H7 (cell line): ENCODE measurements at places on chromosomes 7 and 10. TPM values are rescaled to one million over a fixed set of nuclear protein-coding genes. Genes with fewer than 3 reads are reported as not detected.

GRCh38 chr7:100431286-100431735 lies 1.7 kb downstream of the MEPCE start:
- DNase-seq, result peak; percentile 36

DNA sequence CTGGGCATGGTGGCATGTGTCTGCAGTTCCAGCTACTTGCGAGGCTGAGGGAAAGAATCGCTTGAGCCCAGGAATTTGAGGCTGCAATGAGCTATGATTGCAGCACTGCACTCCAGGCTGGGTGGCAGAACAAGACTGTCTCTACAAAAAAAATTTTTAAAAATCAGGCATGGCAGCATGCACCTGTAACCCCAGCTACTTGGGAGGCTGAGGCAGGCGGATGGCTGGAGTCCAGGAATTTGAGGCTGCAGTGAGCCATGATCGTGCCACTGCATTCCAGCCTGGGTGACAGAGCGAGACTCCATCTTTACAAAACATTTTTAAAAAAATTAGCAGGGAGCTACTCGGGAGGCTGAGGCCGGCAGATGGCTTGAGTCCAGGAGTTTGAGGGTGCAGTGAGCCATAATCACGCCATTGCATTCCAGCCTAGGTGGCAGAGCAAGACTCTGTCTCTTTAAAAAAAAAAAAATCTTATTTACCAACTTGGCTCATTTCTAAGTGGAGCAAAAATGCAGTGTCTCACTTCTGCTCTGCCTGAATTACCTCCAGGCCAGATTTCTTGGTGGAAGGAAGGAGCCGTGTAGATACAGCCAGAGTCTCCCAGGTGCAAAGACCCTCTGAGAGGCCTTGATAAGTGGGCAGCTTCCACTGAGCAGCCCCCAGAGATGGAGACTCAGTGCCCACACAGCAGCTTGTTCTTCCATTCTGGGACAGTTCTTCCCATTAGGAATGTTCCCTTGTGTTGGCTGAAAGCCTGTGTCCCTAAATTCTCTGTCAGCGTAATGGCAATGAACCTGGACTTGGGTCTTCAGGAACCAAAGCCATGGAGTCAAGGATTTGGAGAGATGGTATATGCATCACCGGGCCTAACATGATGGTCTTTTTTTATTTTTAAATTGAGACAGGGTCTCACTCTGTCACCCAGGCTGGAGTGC lies 30.0 kb downstream of the GTF2IRD1 start:
- no peak for DNase-seq

GRCh38 chr7:112140600-112140999 lies 65.6 kb downstream of the DOCK4 start:
- DNase-seq, result no peak

GRCh38 chr7:376306-377079 lies 86.5 kb downstream of the FOXL3 start:
- no peak for DNase-seq

DNA sequence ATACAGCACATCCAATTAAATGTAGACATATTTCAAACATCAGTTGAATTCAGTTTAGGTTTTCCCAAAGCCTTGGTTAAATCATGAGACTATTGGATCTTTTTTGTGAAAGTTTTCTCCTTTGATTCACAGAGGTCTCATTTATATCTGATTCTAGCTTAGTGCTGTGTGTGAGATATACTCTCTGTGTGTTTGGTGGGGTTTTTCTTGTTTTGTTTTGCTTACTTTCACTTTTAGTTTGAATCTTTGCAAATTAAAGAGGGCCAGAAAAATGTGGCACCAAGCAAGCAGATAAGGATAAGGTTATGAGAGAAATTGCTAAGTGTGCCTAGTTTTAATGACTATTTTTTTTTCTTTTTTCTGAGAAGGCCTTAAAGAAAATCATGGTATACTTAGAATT lies 12.6 kb upstream of the OR6B1 start:
- no peak for DNase-seq

DNA sequence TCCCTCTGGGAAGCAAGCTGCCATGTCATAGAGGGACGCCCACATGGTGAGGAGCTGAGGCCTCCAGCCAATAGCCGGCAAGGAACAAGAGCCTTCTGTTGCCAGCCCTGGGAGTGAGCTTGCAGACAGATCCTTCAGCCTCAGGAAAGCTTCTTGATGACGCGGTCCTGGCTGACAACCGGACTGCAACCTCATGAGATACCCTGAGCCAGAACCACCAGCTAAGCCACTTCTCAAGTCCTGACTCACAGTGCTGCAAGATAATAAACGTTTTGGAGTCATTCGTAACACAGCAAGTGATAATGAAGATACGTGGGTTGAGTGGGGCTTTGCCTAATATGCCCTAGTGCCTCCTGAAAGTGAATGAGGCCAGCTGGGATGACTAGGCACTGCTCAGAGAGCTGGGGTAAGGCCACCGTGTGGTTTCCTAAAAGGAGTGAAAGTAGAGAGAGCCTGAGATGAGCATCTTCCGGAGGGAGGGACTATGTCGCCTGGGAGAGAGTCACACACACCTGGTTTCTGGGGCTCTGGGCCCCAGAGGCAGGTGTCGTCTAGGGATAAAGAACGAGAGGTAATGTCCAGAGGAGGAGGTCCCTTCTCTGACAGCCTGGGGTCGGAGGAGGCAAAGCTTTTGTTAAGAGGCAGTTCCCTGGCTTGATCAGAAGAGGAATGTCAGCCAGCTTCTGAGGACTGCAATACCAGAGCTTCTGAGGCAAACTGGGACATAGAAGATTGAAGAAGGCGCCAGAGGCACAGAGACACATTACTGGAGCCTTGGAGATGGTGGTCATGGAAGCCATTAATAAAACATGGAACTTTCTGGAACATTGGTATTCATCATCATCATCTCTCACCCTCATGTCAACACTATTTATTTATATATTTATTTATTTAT lies 53.6 kb downstream of the PYROXD2 start:
- DNase-seq, result peak; percentile 73

GRCh38 chr10:20004087-20004523 lies 187.9 kb downstream of the PLXDC2 start:
- DNase-seq, result no peak

DNA sequence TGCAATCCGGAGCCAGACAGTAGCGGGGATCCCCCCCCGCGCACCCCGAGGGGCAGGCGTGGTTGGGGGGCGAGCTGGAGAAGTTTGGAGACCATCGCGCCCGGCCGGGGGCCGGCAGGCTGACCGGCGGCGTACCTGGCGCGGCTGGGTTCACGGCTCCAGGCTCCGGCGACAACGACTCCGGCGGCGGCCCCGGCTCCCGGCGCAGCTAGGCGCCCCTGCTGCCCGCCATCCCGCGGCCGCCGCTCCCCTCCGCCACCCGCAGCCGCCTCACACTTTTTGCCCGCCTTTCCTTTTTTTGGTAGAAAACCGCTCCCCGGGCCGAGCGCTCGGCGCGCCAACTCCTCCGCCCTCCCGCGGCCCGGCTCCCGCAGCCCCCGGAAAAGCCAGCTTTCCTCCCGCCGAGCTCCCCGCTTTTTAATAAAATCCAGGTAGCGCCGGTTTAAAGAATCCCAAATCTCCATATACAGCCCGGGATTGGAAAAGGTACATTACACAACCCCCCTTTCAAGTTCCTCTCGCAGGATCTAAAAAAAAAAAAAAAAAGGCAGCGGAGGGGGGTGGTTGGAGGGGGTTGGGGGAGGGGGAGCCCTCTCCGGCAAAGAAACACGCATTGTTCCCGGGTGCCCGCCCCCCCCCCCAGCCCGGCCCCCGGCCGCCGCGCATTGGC lies at the start of gene TNRC18:
Gene TNRC18, minus strand, starts transcription at position 529 of the 670 bp plus-strand sequence. CDS start 2,588 bp downstream, outside the sequence.
- DNase-seq, result peak; percentile 84

- DNase-seq, result no peak
Observed at GRCh38 chr10:100761191-100761590, 15.8 kb downstream of the PAX2 start.

GRCh38 chr7:150412016-150412415 lies 32.9 kb downstream of the ZNF775 start:
- peak; percentile 43 for DNase-seq

DNA sequence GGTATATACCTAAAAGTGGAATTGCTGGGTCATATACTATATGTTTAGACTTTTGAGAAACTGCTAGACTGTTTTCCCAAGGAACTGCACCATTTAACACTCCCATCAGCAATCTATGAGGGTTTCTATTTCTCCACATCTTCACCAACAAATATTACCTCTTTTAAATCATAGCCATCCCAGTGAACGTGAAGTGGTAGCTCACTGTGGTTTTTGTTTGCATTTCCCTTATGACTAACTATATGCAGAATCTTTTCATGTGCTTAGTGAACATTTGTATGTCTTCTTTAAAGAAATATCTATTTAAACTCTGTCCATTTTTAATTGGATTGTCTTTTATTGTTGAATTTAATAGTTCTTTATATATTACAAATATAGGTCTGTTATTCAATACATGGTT lies 115.8 kb upstream of the SEC61G start:
- DNase-seq, result no peak

DNA sequence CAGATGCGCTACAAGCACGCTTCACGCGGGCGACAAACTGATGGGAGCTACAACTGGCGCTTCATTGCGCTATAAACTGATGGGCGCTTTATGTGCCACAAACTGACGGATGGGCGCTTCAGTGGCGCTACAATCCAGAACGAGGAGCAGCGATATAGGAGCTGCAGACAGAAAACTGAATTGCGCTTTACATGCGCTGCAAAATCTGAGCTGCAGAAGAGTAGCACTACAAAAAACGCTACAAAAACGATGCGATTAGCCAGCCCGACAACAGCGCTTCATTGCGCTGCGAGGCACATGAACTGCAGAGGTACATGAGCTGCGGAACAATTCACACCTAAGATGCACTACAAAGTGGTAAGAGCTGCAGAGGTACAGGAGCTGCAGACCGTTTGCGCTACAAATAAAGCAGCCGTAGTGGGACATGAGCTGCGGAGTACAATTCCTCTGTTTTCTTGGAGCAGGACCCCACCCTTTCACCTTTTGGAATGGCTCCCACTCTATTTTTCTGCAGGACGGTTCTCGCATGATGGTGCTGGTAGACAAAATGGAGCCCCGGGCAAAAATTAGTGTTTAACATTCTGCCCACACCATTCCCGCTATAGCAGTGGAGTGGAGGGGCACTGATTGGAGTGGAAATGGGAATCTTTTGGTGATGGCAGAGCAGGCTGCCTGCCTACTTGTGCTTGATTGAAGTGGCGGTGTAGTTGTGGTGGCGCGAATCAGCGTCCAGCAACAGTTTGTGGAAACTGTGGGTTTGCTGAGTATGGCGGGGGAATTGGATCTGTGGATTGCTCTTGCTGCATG lies 1.2 kb upstream of the SGCE start:
- DNase-seq, result no peak

- DNase-seq, result no peak
Observed at GRCh38 chr10:50600286-50600685, 23.5 kb downstream of the SGMS1 start.

DNA sequence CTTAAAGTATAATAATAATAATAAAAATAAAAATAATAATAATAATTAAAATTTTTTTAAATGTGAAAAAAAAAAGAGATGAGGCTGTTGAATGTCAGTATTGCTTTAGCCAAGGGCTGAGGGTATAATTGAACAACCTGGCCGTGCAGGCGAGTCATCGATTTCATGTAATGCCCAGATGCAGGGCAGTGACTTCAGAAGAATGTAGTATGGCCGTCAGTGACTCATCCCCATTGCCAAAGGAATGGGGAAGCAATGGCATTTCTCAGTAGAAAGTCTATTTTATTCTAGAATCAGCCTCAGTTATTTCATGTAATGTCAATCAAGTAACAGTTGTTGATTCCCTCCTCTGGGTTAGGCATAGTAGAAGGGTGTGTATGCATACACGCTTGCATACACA lies 516.4 kb downstream of the GLRX3 start:
- no peak for DNase-seq

GRCh38 chr10:44878706-44879530 lies 32.2 kb upstream of the TMEM72 start:
- peak; percentile 92 for DNase-seq

DNA sequence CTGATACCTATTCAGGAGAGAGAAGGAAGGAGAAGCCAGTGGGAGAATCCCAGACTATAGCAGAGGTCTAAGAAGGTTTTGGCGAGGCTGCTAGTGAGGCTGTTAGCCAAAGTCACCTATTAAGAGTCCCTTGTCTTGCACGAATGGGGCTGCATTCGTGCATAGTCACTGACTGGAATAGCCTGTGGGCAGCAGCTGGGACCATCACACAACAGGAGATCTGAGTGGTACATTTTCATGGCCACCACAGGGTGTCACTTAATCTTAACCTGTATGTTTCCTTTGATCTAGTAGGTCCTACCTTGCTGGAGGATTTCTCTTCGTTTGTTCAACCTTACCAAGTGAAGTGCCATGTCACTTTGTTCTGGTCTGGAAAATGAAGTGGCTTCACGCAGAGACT lies 319.9 kb downstream of the BMPER start:
- no peak for DNase-seq

GRCh38 chr7:148572067-148572522 lies 18.5 kb upstream of the C7orf33 start:
- no peak for DNase-seq

DNA sequence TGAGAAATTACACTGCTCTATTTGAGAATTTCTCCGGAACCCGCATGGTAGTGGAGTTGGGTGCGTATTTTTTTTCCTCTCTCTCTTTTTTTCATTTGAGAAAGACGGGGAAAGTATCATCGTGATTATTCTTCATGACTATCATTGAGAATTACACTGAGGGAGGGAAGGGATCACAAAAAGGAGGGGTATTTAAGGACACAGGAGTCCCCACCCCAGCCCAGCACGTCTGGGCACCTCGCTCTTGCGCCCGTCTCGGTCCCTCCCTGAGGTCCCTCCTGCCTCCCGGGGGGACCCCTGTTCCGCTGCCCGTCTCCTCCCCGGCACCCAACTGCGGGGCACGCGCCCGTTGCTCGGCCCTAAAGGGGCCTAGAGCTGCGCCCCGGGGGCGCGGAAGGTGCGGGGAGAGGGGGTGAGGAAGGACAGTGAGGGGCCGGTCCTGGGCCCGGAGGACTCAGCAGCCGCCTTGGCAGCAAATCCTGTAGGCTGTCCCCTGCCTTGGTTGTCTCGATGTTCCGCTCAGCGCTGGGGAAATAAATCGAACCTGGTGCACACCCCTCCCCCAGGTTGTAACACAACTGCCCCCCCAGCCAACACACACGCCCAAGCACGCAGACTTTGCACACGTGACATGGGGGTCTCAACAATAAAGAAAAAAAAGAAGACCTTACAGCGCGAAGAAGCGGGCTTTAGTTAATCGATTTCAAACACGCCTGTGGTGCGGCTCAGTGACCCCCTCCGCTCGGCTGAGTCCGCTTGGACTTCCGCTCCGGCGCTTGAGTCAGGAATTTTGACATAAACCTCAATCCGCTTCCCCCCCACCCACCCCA lies 18.6 kb upstream of the GATA3 start:
- peak; percentile 74 for DNase-seq

Gene PRPS1L1
- not detected in 2 replicates for total RNA-seq

Gene RNF133
- not detected in 2 replicates for total RNA-seq

Gene FOXI2
- 0.35 and 1.2 TPM in 2 replicates for total RNA-seq

Gene CFTR
- 0.04 and 0.17 TPM in 2 replicates for total RNA-seq

Gene LRMDA
- not detected in 2 replicates for total RNA-seq

Gene RTKN2
- 9.5 and 12.5 TPM in 2 replicates for total RNA-seq
